CD4-positive, alpha-beta T cell treated with Interleukin-12 subunit alpha and Interleukin-12 subunit beta, for 1 hour (primary cell): ENCODE measurements at places on chromosomes 7 and 10.

GRCh38 chr7:405489-406211 lies 114.0 kb downstream of the PDGFA start:
- DNase-seq: no peak

- no peak for DNase-seq
Observed at GRCh38 chr7:128888756-128889095, 21.8 kb downstream of the KCP start.

- DNase-seq: no peak
Observed at GRCh38 chr10:110919971-110920881, 822 bp downstream of the SHOC2 start.

- DNase-seq: no peak
Observed at GRCh38 chr7:13017333-13017857, 330.0 kb downstream of the ARL4A start.

- no peak for DNase-seq
Observed at GRCh38 chr7:26546508-26547053, 254.9 kb downstream of the SNX10 start.

- no peak for DNase-seq
Observed at GRCh38 chr7:77182261-77182660, 17.4 kb downstream of the FGL2 start.

DNA sequence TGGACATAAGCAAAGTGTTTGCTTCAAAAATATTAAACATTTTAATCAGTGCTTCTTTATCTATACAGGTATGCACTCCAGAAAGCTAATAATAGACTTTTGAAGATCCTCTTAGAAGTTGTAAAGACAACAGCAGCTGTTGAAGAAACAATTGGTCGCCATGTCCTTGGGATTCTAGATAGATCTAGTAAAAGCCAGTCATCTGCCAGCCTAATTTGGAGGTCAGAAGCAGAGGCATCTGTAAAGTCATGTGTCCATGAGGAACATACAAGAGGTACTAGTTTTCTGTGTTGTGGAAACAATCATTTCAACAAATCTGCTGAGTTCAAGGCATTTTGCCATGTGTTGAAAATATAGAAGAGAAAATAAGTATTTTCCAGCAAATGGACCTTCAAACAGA lies 89.3 kb downstream of the CYP51A1 start:
- DNase-seq: no peak

DNA sequence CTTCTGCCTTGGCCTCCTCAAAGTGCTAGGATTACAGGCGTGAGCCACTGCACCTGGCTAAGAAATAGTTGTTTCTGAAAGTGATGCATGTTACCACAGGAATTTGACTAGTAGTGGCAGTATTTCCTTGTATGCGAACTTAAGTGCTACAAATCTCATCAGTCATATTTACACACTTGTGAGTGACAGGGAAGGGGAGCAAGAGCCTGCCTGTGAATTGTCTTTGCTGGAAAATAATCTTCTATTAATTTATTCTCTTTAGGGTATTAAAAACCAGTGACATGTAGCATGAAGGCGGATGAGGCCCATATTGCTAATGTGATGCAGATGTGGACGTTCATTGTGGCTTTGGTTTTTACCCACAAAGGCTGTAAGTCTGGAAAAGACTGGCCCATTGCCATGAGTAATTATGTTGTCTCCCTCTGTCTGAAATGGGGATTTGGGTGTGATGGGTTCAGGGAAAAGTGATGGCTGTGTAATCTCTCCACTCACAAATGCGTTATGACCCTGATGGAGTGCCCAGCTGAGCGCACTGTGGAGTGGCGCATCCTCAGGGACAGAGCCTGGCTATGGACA lies 97.6 kb downstream of the CCNY start:
- no peak for DNase-seq

- DNase-seq: no peak
Observed at GRCh38 chr10:26335574-26336093, 102.5 kb upstream of the APBB1IP start.
